Gastrocnemius medialis (tissue), 4 donors: ENCODE measurements at places on chromosomes 5 and 9. TPM values are rescaled to one million over a fixed set of nuclear protein-coding genes. Genes with fewer than 3 reads are reported as not detected.

The IFNA13 gene
- total RNA-seq, result not detected

The PCDHGA9 gene
- total RNA-seq, result 1.1 TPM

DNA sequence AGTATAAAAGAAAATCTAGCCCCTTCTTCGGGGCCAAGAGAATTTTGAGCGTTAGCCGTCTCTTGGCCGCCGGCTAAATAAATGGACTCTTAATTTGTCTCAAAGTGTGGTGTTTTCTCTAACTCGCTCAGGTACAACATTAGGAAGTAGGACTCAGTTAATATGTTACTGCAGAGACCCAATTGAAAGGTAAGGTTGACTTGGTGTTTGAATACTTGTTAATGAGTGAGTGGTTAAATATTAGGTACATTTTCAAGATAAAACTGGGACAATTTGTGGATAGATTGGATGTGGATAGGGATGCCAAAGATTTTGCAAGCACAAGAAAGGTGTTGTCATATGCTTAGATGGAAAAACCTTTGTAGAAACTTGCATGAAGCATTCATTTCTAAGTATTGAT lies 1177.3 kb upstream of the CDH18 start:
- H3K4me3 ChIP-seq, result no peak overlapping the region
- no peak for DNase-seq
- H3K36me3 ChIP-seq, result no peaks in the 10 kb centered on the region
- no peaks in the 10 kb centered on the region for H3K27me3 ChIP-seq
- H3K27ac ChIP-seq, result no peak overlapping the region
- no peaks in the 10 kb centered on the region for H3K4me1 ChIP-seq

The TTC16 gene
- total RNA-seq, result not detected

DNA sequence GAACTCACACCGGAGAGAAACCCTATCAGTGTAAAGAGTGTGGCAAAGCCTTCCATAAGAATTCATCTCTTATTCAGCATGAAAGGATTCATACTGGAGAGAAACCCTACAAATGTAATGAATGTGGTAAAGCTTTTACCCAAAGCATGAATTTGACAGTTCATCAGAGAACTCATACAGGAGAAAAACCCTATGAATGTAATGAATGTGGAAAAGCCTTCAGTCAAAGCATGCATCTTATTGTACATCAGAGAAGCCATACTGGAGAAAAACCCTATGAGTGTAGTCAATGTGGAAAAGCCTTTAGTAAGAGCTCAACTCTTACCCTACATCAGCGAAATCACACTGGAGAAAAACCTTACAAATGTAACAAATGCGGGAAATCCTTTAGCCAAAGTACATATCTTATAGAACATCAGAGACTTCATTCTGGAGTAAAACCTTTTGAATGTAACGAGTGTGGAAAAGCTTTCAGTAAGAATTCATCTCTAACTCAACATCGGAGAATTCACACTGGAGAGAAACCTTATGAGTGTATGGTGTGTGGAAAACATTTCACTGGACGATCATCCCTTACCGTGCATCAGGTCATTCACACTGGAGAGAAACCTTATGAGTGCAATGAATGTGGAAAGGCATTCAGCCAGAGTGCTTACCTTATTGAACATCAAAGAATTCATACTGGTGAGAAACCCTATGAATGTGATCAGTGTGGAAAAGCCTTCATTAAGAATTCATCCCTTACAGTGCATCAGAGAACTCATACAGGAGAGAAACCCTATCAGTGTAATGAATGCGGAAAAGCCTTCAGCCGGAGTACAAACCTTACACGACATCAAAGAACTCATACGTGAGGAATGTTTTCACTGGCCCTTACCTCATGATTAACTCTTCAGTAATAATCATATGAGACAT lies 8.9 kb upstream of the ZNF454 start:
- no peak overlapping the region for H3K4me3 ChIP-seq
- H3K36me3 ChIP-seq, result peaks cover 67% of the 10 kb centered on the region
- no peak for DNase-seq
- no peak overlapping the region for H3K27ac ChIP-seq
- no peaks in the 10 kb centered on the region for H3K27me3 ChIP-seq
- no peaks in the 10 kb centered on the region for H3K4me1 ChIP-seq

DNA sequence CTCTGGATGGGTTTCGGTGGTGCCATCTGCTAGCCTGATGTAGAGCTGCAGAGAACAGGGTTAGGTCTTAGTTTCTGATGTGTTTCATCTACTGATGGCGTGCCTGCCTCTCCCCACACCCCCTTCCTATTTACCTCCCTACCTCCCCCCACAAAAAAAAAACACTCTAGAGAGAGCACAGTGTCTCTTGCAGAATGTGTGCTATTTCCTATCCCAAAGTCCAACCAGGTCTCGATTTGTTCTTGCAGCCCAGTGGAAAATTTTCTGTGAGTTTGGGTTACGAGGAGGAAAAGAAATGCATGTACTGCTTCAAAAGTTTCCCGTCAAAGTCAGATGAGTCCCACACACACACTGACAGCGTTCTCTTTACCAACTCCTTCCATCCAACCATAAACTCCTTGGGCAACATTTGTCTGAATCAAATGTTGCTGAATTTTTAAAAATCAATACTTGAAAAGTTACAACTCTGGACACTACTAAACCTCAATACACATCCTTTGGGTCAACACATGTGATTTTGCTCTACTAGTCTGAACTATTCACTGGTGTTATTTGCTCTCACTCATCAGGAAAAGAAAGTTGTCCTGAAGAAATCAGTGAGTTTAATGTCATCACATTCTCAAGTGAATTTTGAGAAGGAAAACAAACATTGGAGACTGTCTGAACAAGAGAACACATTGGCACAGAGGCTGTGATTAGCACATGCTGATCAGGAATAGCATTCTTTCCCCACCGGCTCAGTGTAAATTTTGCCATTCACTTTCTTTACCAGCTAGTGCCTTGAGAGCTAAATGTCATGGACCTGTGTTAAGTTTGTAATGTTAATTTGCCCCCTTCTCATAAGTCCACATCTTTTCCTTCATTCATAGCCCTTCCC lies 84.1 kb downstream of the MAMDC2 start:
- H3K36me3 ChIP-seq, result no peaks in the 10 kb centered on the region
- peaks cover 11% of the 10 kb centered on the region for H3K4me1 ChIP-seq
- H3K27me3 ChIP-seq, result no peaks in the 10 kb centered on the region
- H3K4me3 ChIP-seq, result no peak overlapping the region
- no peak overlapping the region for H3K27ac ChIP-seq
- DNase-seq, result no peak

The SCGB3A2 gene
- not detected for total RNA-seq

The SHC3 gene
- 0.29 TPM for total RNA-seq

GRCh38 chr9:34322899-34323591 lies 6.0 kb downstream of the KIF24 start:
- peak overlapping the region; percentile 35 for H3K27ac ChIP-seq
- DNase-seq, result no peak
- H3K27me3 ChIP-seq, result no peaks in the 10 kb centered on the region
- H3K4me1 ChIP-seq, result peaks cover 13% of the 10 kb centered on the region

The OMD gene
- 1.5 TPM for total RNA-seq

DNA sequence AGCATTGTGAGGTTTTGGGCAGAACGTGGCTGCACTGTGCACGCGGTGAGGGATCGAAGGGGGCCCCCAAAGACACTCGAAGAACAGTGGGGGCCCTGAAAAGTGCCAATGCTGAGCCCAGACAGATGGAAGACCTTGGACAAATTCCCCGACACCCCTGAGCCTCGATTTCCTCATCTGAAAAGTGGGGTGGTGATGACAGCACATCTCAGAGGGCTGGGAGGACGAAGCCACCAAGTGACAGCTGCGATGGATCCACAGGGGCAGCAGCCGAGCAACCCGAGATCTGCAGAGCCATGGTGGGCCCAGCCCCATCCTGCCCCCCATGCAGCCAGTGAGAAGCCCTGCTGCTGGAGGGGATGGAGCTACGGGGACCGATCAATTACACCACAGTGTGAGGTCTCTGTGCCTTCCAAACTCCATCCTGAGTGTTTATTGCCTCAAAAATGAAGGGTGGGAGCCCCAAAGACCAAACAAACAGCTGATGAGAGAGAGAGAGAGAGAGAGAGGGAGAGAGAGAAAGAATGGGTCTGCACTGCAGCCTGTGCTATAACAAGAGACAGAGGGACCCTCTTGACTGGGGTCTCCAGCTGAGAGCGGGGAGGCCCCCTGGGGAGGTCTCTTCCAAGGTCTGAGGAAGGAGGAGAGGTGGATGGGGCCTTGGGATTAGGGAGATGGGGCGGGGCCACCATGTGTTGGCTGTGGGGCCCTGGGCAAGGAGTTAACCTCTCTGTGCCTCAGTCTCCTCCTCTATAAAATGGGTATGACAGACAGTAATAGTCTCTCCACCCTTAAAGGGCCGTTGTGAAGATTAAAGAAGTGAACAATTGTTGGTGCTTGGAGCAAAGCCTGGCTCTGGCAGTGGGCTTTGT lies 134.4 kb upstream of the IER5L start:
- no peak overlapping the region for H3K27ac ChIP-seq
- no peaks in the 10 kb centered on the region for H3K36me3 ChIP-seq
- peaks cover 14% of the 10 kb centered on the region for H3K4me1 ChIP-seq
- no peaks in the 10 kb centered on the region for H3K27me3 ChIP-seq

GRCh38 chr5:113246361-113246870 lies 188.4 kb downstream of the TSSK1B start:
- H3K27me3 ChIP-seq, result no peaks in the 10 kb centered on the region
- peak overlapping the region; percentile 55 for H3K27ac ChIP-seq
- peak overlapping the region; percentile 31 for H3K4me3 ChIP-seq
- DNase-seq, result no peak
- no peaks in the 10 kb centered on the region for H3K4me1 ChIP-seq
- H3K36me3 ChIP-seq, result no peaks in the 10 kb centered on the region

DNA sequence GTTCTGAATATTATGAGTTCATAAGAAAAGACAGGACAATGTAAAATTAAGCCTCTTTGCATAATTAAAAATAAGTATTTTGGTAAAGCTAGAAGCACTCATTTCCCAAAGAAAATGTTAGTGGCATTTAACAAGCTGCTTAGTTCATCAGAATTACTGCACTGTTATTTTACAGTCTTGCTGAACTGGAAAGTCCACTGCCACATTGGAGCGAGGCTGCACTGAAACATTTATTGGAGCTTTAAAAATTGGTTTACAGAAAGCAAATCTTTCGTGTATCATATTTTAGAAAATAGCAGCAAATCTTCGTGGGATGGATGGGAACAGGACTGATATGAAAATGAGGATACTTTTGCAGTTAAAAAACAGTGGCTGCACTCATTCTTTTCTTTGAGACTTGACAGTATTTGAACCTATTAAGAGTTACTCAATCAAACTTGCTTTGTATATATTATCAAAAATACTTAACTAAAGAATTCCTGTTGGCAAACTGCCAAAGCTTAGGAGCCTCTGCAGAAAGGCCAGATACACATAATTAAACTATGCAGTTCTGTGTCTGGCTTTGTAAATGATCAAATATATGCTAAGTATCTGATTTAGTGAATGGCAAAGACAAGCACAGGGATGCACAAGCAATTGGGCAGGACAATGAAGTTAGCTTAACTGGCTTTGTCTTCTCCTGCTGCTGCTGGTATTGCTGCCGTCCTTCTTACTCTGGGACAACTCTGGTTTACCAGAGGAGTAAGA lies 16.5 kb upstream of the FBXL7 start:
- no peak for DNase-seq
- no peaks in the 10 kb centered on the region for H3K27me3 ChIP-seq
- no peaks in the 10 kb centered on the region for H3K4me1 ChIP-seq

The TPPP gene
- total RNA-seq, result 2.9 TPM

DNA sequence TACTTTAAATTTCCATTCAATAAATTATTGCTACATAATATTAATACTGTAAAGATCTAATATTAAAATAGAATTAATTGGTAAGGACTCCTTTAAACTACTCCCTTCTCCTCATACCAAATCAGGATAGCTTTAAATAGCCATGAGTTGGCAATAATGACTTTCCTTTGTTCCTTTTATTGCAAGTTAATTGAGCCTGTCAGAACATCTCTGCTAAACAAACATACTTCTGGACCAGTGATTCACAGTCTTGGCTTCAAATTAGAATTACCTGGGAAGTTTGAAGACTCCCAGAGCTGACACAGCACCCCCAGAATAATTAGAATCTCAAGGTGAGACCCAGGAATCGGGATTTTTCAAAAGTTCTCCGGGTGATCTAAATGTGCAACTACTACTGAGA lies 18.7 kb downstream of the C5orf58 start:
- H3K4me3 ChIP-seq, result no peak overlapping the region
- H3K27ac ChIP-seq, result no peak overlapping the region
- DNase-seq, result no peak
- no peaks in the 10 kb centered on the region for H3K36me3 ChIP-seq
- no peaks in the 10 kb centered on the region for H3K27me3 ChIP-seq
- peaks cover 4% of the 10 kb centered on the region for H3K4me1 ChIP-seq

GRCh38 chr5:61625681-61626621 lies 293.9 kb downstream of the ZSWIM6 start:
- peaks cover 12% of the 10 kb centered on the region for H3K4me1 ChIP-seq
- peak; percentile 31 for DNase-seq
- no peaks in the 10 kb centered on the region for H3K27me3 ChIP-seq

The KCTD16 gene
- total RNA-seq, result not detected

The KIF27 gene
- 2.0 TPM for total RNA-seq

DNA sequence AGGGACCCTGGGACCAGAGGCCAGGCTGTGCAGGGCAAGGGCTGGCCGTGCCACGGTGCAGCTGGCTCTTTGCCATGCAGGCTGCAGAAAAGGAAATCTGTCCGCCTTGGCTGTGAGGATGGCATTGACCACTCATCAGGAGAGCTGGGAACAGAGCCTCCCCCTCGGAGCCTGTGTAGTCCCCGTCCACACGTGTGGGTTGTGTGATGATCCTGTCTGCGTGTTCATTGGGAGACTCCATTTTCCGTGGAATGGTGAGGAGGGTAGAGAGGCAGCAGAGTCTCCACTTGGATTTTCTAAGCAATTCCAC lies 47.7 kb downstream of the EHMT1 start:
- H3K4me3 ChIP-seq, result no peak overlapping the region
- H3K4me1 ChIP-seq, result peaks cover 31% of the 10 kb centered on the region
- DNase-seq, result no peak
- no peaks in the 10 kb centered on the region for H3K36me3 ChIP-seq
- no peaks in the 10 kb centered on the region for H3K27me3 ChIP-seq

- no peaks in the 10 kb centered on the region for H3K36me3 ChIP-seq
- H3K4me3 ChIP-seq, result no peak overlapping the region
- H3K4me1 ChIP-seq, result no peaks in the 10 kb centered on the region
- no peaks in the 10 kb centered on the region for H3K27me3 ChIP-seq
- DNase-seq, result no peak
These were observed 348.5 kb upstream of the ACTBL2 start for GRCh38 chr5:57831090-57831489.

GRCh38 chr5:154709368-154710305 lies 45.5 kb upstream of the LARP1 start:
- peaks cover 6% of the 10 kb centered on the region for H3K4me1 ChIP-seq
- no peak for DNase-seq
